ENCODE measurements at places on chromosomes 16 and 17.

- no peak for DNase-seq
These were observed 10.2 kb upstream of the MAF start for GRCh38 chr16:79610771-79611170.

DNA sequence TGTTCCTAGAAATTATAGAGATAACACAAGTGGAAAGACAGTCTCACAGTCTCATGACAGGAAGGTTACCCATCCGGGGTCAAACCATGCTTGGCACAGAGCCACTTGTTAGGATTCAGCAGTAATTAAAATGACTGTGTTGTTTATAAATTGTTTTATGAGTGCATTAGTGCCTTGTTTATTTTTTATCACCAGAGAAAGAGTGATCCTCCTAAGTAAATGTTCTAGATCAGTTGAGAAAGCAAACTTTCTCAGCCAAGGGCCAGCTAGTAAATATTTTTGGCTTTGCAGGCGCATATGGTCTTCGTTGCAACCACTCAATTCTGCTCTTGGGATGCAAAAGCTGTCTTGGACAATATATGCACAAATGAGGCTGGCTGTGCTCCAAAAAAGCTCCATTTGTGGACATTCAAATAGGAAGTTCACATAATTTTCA lies 253.9 kb upstream of the CACNG5 start:
- no peak for DNase-seq

DNA sequence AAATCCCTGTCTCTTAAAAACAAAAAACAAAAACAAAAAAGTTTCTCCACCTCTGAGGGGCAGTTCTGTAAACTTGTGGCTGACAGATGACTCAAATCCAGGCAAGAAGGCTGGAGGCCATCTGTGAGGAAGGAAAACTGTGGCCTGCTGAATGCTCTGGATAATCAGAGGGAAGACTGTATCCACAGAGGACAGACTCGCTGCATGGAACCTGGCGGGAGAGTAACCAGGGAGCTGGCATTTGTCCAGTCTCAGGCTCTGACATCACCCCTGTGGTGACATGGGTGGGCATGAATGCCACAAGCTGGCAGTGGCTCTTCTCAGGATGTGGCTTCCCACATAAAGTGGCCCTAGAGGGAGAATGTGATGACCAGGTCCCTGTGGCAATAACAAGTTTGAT lies 2.8 kb upstream of the KSR1 start:
- DNase-seq, result no peak

GRCh38 chr16:3022684-3023414 lies 893 bp downstream of the HCFC1R1 start:
- no peak for DNase-seq

DNA sequence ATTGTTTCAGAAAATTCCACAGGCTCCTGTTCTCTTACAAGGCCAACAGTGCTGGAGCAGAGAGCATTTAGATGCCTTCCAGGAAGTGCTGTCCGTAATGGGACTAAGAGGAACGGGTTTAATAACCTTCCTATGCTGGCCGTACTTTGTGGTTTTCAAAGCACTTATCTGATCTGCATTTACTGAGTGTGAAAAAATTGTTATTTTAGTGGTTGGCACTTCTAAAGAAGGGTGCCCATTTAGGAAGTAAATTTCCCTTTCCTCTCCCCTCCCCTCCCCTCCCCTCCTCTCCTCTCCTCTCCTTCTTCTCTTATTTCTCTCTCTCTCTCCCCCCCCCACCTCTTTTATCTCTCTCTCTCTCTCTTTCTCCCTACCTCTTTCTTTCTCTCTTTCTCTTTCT lies 72.0 kb upstream of the DNAJA2 start:
- DNase-seq, result no peak

- DNase-seq, result no peak
These were observed 44.9 kb upstream of the ERN1 start for GRCh38 chr17:64174686-64175456.

- no peak for DNase-seq
These were observed 70.5 kb downstream of the RBBP6 start for GRCh38 chr16:24609740-24610415.

DNA sequence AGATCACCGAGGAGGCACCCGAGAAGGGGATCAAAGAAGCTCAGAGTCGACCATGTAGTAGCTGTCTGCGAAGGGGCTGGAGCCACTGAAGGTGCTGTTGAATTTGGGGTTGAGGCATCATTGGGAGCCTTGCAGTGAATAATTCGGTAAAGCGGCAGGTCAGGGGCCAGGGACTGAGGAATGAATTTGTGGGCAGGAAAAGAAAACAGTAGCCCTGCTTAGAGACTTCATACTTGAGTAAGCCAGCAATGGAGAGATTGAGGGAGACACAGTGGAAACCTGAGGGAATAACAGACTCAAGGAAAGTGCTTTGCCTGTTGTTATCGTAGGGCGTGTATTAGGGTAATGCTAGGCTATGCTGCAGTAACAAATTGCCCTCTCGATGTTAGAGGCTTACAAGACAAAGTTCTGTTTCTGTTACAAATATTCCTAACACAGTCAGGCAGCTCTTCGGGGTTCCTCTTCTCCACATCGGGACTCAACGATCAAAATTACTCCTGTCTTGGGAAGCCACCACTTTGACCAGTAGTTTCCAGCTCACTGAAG lies 13.4 kb upstream of the HERPUD1 start:
- no peak for DNase-seq

DNA sequence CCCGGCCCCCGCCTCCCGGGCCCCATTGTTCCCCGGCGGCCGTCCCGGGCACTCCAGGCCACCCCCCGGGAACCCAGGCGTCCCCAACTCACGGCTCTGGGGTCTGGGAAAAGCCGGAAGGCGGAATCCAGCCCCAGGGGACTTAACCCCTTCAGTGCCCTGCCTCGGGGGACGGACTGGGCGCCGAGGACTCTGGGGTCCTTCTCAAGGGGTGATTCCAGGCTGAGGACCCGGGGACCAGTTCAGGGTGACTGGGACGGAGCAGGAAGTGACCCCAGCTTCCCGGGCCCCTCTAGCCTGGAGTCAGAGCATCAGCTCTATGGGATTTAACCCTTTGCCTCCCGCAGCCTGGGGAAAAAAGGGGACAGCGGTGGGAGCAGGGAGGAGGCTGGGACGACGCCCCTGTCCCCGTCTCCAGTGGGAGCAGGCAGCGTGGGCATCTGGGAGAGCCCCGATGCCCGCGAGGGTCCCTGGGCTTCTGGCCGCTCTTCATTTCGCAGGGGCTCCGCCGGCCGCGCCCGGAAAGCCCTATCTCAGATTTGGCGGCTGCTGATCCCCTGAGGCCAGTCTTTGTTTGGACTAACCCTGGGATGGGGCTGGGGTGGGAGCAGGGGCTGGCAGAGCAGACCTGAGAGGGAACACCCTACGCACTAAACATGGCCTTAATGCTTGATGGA lies at the start of gene ZNF629:
TSS of gene ZNF629 (minus strand) at position 270 of the 677 bp plus-strand sequence. CDS start 2,723 bp downstream, outside the sequence.
- DNase-seq, result no peak

DNA sequence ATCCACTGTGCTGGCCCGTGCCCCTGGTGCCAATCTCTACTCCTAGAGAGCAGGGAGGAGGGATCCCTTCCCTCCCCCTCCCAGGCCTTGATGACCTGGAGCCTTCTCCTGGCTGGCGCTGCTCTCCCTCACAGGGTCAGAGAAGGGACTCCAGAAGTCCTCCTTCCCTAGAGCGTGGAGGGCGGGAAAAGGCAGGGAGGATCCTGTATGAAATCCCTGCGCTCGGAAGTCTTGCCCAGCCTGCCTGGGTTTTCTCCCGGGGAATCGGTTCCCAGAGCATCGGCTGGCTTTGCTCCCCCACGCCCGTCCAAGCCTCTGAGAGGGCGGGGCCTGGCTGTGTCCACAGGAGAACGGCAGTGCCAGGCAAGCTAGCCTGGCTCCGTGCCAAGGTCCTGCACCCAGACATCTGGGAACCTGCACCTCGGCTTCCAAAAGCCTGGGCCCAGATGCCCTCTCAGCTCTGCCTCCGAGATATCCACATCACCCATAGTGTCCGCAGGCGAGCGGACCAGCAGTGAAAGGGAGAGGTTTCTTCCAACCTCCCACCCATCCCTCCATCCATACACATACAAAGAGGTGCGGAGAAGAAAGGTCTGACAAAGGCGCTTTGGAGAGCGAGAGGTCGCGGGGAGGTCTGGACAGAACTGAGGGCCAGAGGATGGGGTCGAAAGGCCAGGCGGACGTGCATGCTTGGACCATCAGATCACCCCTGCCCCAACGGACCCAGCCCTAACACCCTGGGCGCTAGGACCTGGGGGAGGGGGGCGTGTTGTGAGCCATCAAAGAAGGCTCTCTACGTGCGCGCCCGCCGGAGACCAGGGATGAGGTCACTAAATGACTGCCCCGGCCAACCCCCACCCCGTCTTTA lies 1.1 kb downstream of the MPP2 start:
- DNase-seq, result no peak

DNA sequence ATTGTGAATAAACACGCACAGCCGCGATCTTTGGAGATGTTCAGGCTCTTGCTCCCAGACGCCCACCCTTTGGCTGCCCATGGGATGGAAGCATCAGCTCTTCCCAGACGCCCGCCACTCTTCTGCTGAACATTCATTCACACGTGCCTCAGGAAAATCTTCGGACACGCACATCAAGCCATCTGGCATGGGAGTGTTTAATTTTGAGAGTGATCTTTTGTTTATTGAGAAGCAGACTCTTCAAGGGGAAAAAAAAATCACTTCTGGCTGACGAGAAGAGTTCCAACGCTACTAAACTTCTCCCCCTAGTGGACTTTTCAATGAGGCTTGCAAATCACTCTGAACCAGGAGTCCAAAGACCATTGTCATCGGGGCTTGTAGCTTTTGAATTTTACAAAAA lies 62.0 kb upstream of the NUDT7 start:
- DNase-seq, result no peak

- DNase-seq, result no peak
These were observed 187.7 kb downstream of the XYLT1 start for GRCh38 chr16:17283016-17283415.

DNA sequence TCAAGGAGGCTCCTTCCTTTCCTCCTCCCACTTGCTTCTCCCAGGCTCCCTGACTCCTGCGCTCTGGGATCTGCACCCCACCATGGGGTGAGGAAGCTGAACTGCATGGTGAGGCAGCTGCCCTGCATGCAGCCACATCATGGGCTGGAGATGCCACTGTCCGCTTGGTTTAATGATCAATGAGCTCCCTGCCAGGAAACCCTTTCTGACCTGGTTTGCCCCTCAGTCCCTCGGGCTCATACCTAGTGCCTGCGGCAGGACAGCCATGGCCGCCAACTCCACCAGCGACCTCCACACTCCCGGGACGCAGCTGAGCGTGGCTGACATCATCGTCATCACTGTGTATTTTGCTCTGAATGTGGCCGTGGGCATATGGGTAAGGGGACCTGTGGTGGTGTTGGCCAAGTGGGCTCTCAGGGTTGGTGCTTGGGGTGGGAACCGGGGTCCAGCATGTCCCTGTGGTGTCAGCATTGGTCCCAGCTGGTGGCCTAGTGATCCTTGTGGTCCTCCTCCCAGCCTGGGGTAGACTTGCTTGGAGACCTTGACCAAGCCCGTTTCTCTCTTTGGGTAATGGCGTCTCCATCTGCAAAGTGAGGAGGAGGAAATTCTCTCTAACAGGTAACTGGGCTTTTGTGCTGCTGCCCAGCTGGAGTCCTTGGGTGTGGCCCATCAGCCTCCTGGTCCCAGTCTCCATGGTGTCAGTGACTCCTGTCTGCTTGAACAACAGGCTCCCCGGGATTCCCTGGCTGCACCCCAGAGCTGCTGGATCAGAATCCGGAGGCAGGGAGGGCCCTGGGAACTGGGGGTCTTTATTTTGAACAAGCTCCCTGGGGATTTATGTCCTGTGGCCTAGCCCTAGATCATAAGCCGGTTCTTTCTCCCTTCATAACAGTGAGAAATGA lies at the start of gene SLC5A10:
TSS of gene SLC5A10 (plus strand) at position 225 of the 902 bp plus-strand sequence. CDS start at position 266, 41 bp downstream.
- no peak for DNase-seq

DNA sequence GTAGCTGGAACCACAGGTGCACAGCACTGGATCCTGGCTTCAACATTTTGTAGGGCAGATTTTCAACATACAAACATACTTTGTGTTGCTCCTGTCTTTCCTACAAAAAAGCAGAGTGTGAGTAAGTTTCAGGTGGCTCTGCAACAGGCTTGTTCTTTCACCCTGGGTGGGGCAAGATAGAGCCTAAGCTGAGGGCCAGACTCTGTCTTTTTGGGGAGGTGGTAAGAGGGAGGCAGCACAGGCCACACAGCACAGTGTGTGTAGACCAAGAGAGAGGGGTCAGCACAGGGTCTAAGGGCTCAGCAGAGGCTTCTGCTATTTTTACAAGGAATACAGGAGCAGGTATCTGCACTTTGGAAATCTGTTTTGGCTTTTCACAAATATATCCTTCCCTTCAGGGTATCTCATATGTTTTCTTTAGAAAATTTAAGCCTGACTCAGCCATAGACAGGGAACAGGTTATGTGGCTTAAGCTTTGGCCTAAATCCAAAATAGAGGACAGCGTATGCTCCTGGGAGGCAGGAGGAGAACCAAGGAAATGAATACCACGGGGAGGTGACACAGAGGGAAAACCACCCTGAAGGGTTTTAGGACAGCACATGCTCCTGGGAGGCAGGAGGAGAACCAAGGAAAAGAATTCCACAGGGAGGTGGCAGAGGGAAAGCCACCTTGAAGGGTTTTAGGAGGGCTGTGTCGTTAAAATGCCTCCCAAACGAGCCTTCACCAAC lies 21.6 kb downstream of the EMC8 start:
- no peak for DNase-seq

DNA sequence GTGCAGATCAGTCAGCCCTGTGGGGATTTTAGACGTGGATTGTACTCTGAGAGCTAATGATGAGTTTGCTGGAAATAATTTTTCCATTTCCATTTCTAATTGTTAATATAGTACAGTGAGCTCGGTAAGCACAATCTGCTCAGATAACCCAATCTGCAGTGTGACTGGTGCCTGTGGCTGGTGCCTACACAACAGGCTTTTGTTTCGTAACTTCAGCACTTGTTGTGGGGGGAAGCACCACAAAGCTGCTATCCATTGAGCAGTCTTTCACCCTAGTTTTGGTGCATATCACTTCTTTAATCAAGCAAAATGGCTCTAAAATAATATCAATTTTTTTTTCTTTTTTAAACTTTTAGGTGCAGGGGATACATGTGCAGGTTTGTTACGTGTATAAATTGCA lies 534.9 kb upstream of the HSBP1 start:
- no peak for DNase-seq

- no peak for DNase-seq
These were observed 212.7 kb downstream of the MRTFB start for GRCh38 chr16:14283786-14284185.

DNA sequence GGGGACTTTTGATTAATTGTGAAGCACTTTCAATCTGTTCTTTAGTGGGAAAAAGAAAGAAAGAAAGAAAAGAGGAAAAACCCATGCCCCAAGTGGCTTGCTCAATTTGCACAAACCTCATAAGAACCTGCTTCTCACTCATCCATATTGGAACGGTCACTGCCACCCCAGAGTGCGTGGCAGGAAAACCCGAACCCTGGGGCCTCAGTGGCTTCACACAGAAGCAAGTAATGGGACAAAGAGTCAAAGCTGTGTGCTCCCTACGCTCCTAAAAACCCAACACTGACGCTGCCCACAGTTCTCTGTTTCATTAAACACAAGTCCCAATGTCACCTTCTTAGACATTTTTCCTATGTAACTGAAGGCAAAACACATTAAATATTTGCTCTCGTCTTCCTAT lies 1.2 kb downstream of the SLC6A4 start:
- DNase-seq, result no peak

- peak; percentile 71 for DNase-seq
These were observed 407 bp upstream of the TMEM94 start for GRCh38 chr17:75456039-75456416.

- DNase-seq, result no peak
These were observed 378.9 kb downstream of the WWOX start for GRCh38 chr16:78478267-78478861.

GRCh38 chr17:45370949-45371413 lies 54.2 kb upstream of the MAP3K14 start:
- DNase-seq, result no peak

GRCh38 chr16:83940630-83941378 lies 12.2 kb upstream of the OSGIN1 start:
- DNase-seq, result no peak
